ENCODE measurements at places on chromosomes 7 and 10. TPM values are rescaled to one million over a fixed set of nuclear protein-coding genes. Genes with fewer than 3 reads are reported as not detected.

GRCh38 chr7:47501406-47501805, 80.5 kb downstream of the TNS3 start:
- H3K4me1 ChIP-seq = peaks cover 82% of the 10 kb centered on the region
- no peak overlapping the region for H3K4me3 ChIP-seq
- no peaks in the 10 kb centered on the region for H3K36me3 ChIP-seq
- DNase-seq = no peak

GRCh38 chr10:120607710-120608703, 151.0 kb downstream of the PLPP4 start:
- H3K4me1 ChIP-seq = peaks cover 14% of the 10 kb centered on the region
- no peak overlapping the region for H3K27ac ChIP-seq
- DNase-seq = no peak
- no peak overlapping the region for H3K4me3 ChIP-seq
- peaks cover 23% of the 10 kb centered on the region for H3K27me3 ChIP-seq

DNA sequence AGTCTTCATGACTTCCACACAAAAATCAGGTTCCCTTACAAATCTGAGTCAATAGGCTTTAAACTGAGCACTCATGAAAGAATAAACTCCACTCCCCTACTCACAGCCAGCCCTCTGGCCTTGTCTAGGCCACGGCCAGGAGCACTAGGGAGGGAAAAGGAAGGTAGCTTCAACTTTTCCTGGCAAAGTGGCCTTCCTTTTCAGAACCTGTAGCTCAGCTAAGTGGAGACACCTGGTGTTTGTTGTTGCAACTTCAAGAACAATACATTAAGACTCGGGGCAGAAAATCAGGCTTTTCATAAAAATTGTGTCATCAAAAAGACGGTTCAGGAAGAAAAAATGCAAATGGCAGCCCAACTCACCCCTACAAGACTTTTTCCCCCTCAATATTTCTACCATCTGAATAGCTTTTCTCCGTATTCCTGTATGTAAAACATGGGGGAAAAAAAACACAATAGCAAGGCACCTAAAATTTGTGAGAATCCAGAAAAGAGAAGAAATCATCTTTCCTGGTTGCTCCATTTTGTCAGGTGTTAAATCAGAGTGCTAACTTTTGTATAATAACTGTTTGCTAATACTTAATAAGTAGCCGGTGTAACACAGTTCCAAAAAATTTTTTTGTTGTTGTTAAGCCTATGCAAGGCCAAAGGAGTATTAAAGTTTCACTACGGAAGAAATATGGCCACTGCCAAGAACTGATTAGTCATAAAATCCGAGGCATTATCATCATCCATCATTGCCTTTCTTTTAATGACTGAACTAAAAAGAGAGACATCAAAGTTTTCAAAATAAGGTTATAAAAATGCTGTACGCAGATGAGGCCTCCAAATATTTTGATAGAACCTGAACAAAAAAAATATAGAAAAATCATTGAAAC, 66.2 kb upstream of the ARID5B start:
- no peaks in the 10 kb centered on the region for H3K36me3 ChIP-seq
- DNase-seq = no peak
- peaks cover 23% of the 10 kb centered on the region for H3K4me1 ChIP-seq
- no peaks in the 10 kb centered on the region for H3K27me3 ChIP-seq
- H3K4me3 ChIP-seq = no peak overlapping the region
- H3K27ac ChIP-seq = no peak overlapping the region

- no peak for DNase-seq
- H3K4me3 ChIP-seq = no peak overlapping the region
- H3K36me3 ChIP-seq = no peaks in the 10 kb centered on the region
- peaks cover 16% of the 10 kb centered on the region for H3K4me1 ChIP-seq
- H3K27ac ChIP-seq = no peak overlapping the region
Observed at GRCh38 chr10:31885971-31886370, 42.7 kb downstream of the ARHGAP12 start.

DNA sequence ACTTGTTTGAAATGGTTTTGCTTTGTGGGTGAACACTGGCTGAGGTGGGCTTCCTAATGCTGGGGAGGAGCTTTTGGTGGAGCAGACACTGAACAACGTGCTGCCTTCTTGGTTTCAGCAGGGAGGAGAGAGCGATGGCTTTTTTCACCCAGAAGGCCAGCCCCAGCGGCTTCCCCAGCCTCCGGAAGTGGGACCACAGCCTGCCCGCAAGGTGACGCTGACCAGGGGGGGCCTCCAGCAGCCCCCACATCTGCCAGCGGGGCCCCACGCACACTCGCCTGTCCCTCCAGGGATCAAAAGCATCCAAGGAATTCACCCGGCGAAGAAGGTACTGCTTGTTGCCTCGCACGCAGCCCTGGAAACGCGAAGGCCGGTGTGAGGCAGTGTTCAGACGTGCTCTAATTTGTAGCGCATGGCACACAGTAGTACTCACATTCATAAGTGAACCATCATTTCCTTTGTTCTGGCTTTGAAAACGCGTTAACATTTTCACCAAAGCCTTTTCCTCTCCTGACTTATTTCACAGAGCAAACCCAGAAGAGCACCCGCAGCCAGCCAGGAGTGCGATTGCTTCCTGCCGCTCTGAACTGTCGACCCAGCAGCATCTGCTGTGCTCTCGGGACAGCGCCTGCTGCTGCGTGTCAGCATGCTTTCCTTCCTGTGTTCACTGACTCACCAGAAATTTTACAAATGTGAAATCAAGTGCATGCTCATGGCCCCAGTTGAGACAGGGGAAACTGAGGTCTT, 48.4 kb downstream of the SHH start:
- no peaks in the 10 kb centered on the region for H3K27me3 ChIP-seq
- peak overlapping the region; percentile 64 for H3K27ac ChIP-seq
- H3K4me1 ChIP-seq = peaks cover 14% of the 10 kb centered on the region
- no peak overlapping the region for H3K4me3 ChIP-seq
- DNase-seq = no peak

- no peak for DNase-seq
- H3K36me3 ChIP-seq = no peaks in the 10 kb centered on the region
- peaks cover 31% of the 10 kb centered on the region for H3K27me3 ChIP-seq
- no peak overlapping the region for H3K27ac ChIP-seq
- H3K4me1 ChIP-seq = no peaks in the 10 kb centered on the region
Observed at GRCh38 chr7:98553666-98554065, 63.4 kb upstream of the NPTX2 start.

DNA sequence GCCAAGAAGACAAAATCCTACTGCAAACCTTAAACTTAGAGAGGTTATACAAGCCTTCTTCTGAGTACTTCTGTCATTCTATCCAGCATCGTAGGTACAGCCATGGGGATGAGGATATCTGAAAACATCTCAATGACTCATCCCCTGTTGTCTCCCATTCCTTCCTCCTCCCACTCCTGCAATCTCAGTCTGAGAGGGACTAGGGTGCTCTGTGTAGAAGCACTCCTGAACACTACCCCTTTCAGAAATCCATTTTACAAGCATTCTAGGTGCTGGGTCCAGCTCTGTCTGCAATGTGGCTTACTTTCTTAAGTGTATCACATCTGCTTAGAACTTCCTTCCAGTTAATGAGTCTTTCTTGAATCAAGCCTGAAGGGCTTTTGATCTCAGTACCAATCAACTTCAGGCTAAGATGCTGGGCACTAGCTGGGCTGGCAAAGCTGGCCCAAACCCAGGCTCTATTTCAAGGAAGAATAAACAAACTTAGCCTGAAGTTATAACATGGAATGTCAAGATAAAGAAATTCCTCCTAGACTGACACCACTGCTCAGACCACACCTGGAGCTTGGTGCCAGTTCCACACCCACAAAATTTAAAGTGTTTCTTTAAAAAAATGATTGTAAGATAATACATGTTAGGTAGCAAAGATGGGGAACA, 270.3 kb upstream of the AOAH start:
- no peaks in the 10 kb centered on the region for H3K36me3 ChIP-seq
- DNase-seq = no peak
- no peaks in the 10 kb centered on the region for H3K4me1 ChIP-seq
- H3K27ac ChIP-seq = no peak overlapping the region

- DNase-seq = no peak
- no peak overlapping the region for H3K4me3 ChIP-seq
- H3K36me3 ChIP-seq = no peaks in the 10 kb centered on the region
- no peaks in the 10 kb centered on the region for H3K4me1 ChIP-seq
Observed at GRCh38 chr10:132898391-132899053, 43.8 kb downstream of the CFAP46 start.

- no peaks in the 10 kb centered on the region for H3K27me3 ChIP-seq
- no peak overlapping the region for H3K27ac ChIP-seq
- peaks cover 3% of the 10 kb centered on the region for H3K36me3 ChIP-seq
Observed at GRCh38 chr10:50393784-50394467, 142.6 kb upstream of the ASAH2 start.

DNA sequence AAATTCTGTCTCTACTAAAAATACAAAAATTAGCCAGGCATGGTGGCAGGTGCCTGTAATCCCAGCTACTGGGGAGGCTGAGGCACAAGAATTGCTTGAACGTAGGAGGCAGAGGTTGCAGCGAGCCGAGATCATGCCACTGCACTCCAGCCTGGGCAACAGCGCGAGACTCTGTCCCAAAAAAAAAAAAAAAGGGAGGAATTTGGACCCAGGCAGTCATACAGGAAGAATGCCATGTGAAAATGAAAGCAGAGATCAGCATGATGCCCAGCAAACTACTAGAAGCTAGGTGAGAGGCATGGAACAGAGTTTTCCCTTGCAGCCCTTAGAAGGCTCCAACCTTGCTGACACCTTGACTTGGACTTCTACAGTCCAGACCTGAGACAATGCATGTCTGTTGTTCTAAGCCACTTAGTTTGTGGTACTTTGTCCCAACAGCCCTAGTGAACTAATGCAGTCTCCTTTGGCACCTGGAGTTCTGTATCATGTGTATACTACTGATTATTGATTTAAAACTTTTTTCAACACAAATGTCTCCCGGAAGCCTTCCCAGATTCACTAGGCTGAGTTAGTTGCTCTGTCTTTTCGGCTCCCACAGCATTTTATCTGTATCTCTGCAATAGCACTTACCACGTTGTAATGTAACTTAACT, 10.2 kb upstream of the BAG3 start:
- peaks cover 10% of the 10 kb centered on the region for H3K4me1 ChIP-seq
- H3K4me3 ChIP-seq = no peak overlapping the region
- no peak overlapping the region for H3K27ac ChIP-seq
- H3K27me3 ChIP-seq = no peaks in the 10 kb centered on the region
- H3K36me3 ChIP-seq = no peaks in the 10 kb centered on the region

DNA sequence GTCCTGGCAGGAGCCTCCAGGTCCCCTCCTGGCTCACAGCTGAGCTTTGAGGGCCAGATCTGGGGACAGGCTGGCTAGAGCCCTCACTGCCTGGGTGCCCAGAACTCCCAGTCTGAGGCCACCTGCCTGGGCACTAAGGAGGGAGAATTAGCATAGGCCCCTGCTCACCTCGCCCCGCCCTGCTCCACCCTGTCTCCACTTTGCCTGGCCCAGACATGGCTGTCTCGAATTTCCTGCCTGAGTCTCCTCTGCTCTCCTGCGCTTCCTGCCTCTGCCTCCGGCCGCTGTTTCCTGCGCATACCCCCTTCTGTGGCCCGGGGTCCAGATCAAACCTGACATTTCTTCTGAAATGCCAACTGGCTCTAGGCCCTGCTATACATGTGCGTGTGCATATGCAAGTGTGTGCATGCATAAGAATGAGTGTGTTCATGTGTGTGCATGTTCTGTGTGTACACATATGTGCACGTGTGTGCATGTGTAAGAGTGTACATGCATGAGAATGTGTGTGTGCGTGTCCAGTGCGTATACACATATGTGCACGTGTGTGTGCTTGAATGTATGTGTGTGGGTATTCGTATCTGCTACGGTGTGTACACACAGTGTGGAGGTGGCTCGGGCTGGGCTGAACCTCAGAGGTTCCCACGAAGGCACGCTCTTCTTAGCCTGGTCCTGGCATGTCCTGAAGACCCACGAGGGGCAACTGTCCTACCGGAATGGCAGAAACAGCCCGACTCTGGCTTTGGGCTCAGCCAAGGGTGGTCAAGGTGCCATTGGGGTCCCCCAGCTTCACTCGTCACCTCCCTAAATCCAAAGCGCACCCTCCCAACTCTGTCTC, 64.9 kb downstream of the MYL10 start:
- H3K27ac ChIP-seq = no peak overlapping the region
- DNase-seq = no peak
- H3K27me3 ChIP-seq = peaks cover 50% of the 10 kb centered on the region
- no peaks in the 10 kb centered on the region for H3K36me3 ChIP-seq

GRCh38 chr7:16581286-16581685, 54.7 kb downstream of the LRRC72 start:
- H3K27ac ChIP-seq = no peak overlapping the region
- no peak for DNase-seq
- no peaks in the 10 kb centered on the region for H3K36me3 ChIP-seq
- no peak overlapping the region for H3K4me3 ChIP-seq
- H3K27me3 ChIP-seq = no peaks in the 10 kb centered on the region
- H3K4me1 ChIP-seq = no peaks in the 10 kb centered on the region

DNA sequence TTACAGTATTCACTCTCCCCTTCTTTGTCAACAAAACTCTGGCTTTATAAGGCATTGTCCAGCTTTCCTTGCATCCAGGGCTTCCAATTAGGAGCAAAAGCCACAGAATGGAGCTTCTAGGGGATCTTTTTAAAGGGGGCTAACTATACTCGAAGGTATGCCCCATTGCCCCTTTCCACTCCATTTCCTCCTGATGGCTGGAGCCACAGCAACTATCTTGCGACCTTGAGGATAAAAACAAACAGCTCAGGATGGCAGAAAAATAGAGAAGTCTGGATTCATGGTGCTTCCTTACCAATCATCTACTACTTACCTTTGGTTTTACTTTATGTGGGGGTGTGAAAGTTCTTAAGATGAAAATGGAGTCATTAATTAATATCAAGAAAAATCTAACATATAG, 206.3 kb upstream of the PODXL start:
- no peaks in the 10 kb centered on the region for H3K4me1 ChIP-seq
- H3K27me3 ChIP-seq = peaks cover 63% of the 10 kb centered on the region
- no peaks in the 10 kb centered on the region for H3K36me3 ChIP-seq
- DNase-seq = no peak

- no peaks in the 10 kb centered on the region for H3K27me3 ChIP-seq
- no peak overlapping the region for H3K4me3 ChIP-seq
- H3K36me3 ChIP-seq = peaks cover 8% of the 10 kb centered on the region
- no peak for DNase-seq
Observed at GRCh38 chr10:12984165-12984747, 17.3 kb downstream of the CCDC3 start.

DNA sequence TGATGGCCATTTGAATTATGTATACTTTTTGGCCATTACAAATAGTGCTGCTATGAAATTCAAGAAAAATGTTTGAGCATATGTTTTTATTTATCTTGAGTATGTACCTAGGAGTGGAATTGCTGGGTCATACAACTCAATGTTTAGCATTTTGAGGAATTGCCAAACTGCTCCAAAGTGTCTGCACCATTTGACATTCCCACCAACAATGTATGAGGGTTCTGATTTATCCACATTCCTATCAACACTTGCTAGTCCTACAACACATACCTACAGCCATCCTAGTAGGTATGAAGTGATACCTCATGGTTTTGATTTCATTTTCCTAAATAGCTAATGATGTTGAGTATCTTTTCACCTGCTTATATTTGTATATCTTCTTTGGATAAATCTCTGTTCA, 165.5 kb downstream of the NOC3L start:
- no peak overlapping the region for H3K27ac ChIP-seq
- DNase-seq = no peak
- H3K4me3 ChIP-seq = no peak overlapping the region
- no peaks in the 10 kb centered on the region for H3K4me1 ChIP-seq

Gene ZNF727
- total RNA-seq = not detected

Gene NIPSNAP2
- total RNA-seq = 54.3 TPM

Gene ANKRD30A
- total RNA-seq = not detected

Gene NEURL1
- 1.8 TPM for total RNA-seq

Gene MCM10
- total RNA-seq = 76.3 TPM

Gene METTL27
- total RNA-seq = 2.3 TPM

Gene ABCB1
- total RNA-seq = 6.1 TPM

Gene ZCWPW1
- 2.0 TPM for total RNA-seq

Gene MYO1G
- 0.49 TPM for total RNA-seq

Gene SEMA3C
- total RNA-seq = 36.6 TPM

Gene UCN3
- not detected for total RNA-seq

Data from neural crest cell (in vitro differentiated cells).